Activated CD8-positive, alpha-beta memory T cell treated with anti-CD3 and anti-CD28 coated beads for 1 hour (primary cell): ENCODE measurements at places on chromosomes 3 and 15.

DNA sequence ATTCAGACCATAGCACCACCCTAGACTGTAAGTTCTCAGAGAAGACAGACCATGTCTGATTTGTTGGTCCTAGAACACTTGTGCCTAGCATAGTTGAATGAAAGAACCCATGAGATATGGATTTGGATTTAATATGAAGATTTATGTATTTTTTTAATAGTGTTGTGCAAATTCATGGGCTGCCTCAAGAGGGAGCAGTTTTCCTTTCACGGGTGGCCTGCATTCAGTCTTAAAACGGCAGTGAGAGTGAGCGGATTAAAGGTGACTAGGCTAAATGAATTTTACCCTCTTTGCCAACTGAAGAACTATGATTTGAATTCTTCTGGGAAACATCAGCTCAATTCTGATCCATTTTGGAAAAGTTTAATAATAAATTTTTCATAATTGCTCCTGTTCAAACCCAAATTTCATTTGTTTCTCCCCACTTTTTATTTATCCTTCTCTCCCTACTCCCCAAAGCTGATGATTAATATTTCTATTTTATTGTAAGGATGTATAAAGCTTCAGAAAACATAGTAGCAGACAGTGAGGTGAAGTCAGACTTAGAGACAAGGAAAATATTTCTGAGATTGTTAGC is 67.3 kb downstream of the MORC1 start:
- no peak for DNase-seq

GRCh38 chr3:140308535-140308934 is 369.3 kb upstream of the TRIM42 start:
- DNase-seq: no peak

GRCh38 chr15:72820278-72820677 is 36.7 kb upstream of the ADPGK start:
- no peak for DNase-seq

- DNase-seq: no peak
Observed at GRCh38 chr3:195405651-195406050, 37.2 kb downstream of the ACAP2 start.

GRCh38 chr3:123138839-123139444 is 62.8 kb upstream of the SEC22A start:
- no peak for DNase-seq

DNA sequence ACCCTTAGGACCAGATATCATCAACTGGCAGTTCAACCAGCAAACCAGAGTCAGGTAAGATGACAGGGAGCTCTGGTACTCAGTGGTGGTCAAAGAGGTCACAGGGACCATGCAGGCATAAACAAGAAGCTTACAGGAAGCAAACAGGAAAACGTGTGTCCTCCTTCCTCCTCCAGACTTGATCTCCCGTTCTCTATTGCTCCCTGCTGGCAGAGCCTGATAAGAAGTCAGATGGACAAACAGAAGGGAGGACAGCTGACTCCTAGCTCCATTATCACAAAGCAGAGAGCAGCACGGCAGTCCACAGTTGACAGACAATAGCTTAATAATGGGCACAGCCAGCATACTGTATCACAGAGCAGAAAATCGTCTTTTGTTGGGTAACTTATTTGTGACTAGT is 156.5 kb upstream of the SLC2A2 start:
- no peak for DNase-seq

DNA sequence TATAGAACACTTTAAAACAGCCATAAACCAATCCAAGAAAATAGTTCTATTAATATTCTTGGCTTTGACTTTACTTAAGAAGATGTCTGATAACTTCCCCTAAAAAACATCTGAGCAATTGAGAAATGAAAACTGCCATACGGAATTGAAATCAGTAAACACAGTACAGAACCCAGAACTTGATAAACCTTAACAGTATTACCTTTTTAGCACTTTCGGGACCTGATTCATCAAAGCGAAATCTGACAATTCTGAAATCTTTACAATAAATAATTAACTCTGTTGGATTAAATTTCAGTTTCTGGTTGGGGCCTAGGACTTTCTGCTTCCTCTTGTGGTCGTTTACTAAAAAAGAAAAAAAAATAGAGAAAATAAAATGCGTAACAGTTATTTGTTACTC is 17.3 kb downstream of the MTMR10 start:
- DNase-seq: no peak

DNA sequence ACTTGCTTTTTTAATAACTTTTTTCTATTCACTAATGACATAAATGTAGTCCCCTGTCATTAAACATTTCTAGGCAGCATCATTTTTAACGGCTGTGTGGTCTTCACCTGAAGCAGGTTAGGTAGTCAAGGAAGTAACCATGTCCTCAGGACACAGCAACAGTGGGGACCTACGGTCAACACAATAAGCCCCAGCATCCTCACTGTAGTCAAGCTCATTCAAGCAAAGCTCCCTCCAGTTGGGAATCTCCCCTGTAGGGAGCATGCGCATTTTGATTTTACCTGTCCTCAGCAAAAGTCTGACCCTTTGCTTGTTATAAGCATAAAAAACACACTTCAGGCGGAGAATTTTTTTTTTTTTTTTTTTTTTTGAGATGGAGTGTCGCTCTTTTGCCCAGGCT is 151.4 kb downstream of the SHQ1 start:
- no peak for DNase-seq

DNA sequence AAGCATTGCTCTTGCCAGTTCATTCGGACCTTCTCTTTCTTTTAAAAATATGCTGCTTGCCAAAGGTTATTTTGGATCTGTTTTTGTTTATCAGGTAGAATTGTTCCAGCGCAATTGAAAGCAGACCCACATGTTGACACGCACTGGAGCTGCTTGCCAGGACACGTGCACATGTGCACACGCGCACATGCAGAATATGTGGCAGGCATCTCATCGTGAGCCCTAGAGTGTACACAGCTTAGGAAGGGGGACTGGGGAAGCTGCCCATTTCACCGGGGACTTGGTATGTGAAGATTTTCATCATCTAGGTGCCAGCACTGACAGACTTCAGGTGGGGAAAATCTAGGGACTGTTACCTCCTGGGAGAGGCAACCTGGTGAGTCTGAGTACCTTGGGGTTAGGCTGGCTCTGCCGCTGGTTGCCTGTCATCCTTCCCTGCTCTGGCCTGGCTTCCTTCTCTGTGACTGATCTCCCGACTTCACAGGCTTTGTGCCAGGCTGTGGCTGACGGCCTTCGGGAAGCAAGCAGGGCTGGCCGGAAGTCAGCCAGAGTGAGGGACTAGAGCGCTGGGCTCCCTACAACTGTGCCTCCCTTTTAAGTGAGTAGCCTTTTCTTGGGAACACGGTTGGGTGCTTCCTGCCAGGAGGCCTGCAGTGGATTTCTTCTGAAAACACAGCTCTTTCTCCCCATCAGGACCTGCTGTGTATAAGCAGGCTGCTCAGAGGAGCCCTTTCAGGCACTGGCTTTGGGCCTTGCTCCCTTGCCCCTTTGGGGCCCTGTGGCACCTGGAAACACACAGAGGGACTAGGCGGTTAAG is 129.3 kb downstream of the EEFSEC start:
- no peak for DNase-seq

GRCh38 chr3:71614869-71615268 is 31.3 kb upstream of the FOXP1 start:
- DNase-seq: no peak

GRCh38 chr3:19250959-19251610 is 102.8 kb downstream of the KCNH8 start:
- no peak for DNase-seq

GRCh38 chr3:35932995-35933394 is 293.7 kb downstream of the ARPP21 start:
- DNase-seq: no peak

GRCh38 chr15:67216859-67217258 is 37.6 kb downstream of the AAGAB start:
- DNase-seq: no peak

DNA sequence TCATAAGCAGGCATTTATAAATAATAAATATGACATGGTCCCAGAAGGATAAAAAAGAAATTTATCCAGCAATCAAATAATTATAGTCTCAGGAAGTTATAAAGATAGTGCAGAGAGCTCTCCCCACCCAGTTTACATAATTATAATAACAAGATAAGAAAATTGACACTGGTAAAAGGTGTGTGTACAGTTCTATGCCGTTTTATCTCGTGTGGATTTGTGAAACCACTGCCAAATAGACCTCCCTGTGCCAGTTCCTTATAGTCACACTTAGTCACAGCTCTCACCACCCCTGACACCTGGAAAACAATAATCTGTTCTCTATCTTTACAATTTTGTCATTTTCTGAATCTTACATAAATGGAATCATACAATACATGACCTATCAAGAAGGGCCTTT is 320.1 kb downstream of the KBTBD8 start:
- no peak for DNase-seq

- no peak for DNase-seq
Observed at GRCh38 chr3:185152410-185153170, at the start of gene C3orf70. C3orf70 (minus strand) TSS chr3:185153060; CDS start chr3:185152823, 237 bp downstream.

- DNase-seq: no peak
Observed at GRCh38 chr3:119149484-119149883, 3.5 kb downstream of the TEX55 start.

DNA sequence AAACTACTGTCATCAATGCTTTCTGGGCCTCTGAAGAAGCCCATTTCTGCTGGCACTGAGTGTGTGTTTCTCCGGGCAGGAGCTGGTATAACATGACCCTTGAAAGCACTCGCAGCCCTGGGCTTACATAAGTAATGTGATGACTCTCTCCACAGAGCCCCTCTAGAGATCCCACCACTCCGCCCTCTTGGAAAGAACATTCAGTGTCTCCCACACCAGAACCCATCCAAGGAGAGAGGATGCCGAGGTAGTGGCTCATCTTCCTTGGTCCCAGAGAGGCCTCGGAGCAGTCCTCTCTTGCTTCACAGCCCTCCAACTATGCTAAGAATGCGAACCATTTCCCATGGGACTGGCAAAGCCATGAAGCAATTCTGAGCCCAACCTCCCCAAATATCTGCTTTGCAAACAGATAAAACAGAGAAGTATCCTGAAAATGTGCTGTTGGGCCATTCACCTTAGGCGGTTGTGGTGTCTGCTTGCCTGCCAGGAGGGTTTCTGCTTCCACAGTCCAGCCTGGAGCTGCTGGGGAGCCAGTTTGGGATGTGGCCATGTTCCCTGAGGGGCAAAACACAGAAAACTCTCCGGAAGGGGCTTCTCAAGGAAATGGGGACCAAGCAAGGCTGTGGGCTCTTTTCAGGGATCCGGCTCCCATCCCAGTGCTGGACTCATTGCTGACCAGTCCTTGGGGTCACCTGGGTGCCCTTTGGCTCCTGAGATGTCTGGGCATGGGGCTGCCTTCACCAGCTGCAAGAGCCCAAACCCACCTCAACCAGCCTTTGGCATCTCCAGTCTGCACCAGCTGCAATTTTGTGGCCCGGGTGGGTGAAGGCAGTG is 47.3 kb downstream of the AMOTL2 start:
- DNase-seq: no peak

GRCh38 chr15:63256433-63257274 is 20.8 kb upstream of the APH1B start:
- no peak for DNase-seq

GRCh38 chr15:79322945-79323344 is 12.0 kb downstream of the TMED3 start:
- no peak for DNase-seq

DNA sequence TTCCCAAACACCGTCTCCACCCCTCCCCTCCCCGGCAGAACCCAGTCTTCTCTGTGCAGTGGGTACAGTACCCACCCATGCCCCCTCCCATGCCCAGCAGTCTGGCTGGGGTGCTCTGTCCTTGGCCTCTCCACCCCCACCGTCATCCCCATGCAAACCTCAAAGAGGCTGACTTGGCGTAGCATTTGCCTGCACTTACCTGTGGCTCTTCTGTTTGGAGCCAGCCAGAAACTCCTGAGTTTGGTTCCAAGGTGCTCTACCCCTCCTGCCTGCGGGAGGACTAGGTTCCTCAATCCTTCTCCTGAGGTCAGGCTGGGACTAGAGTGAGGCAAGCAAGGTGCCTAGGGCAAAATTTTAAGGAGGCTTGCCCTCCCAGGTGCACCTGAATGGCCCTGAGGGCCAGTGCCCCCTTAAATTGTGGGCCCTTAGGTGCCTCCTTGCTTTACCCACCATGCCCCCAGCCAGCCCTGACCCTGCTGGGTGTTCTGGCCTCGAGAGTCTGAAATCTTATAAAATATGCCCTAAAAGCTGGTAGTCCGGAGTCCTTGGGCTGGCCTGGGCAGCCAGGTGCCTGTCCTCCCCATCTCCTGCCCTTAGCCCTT is 47.1 kb upstream of the C15orf39 start:
- no peak for DNase-seq

DNA sequence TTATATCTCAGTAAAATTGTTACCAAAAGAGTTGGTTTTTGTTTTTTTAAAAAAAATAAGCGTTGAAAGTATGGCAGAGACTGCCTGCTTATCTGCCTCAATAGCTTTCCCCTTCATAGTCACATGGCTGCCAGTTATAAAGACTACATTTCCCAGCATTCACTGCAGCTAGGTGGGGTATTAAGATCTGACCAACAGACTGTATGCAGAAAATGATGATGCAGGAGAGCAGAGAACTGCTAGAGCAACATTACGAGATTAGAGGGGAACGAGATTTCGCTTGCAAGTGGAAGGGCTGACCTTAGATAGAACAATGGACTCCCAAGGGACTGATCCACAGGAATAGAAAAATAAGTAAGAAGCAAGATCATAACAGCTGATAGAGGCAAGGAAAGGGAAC is 14.3 kb downstream of the RHOA start:
- no peak for DNase-seq

GRCh38 chr3:188051801-188052168 is 102.2 kb upstream of the LPP start:
- DNase-seq: no peak

DNA sequence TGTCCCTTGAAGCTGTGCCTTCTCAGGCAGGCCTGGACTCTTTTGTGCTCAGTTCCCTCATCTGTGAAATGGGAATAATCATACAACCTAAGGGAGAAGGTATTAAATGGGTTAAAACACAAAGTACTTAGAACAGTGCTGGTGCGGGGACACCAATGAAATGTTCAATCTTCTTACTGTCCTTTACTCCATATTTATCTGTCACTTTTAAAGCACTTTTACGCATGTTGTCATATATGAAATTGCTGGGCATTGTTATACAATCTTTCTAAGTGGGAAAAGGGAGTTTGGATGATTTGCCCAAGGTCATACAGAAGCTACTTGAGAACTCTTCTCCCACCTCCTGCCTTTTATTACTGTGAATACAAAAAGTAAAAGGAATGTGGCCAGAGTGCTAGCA is 87.8 kb upstream of the PSMD6 start:
- no peak for DNase-seq

GRCh38 chr3:29348316-29348715 is 67.4 kb downstream of the RBMS3 start:
- DNase-seq: no peak

GRCh38 chr3:161096771-161097367 is 8.3 kb downstream of the B3GALNT1 start:
- no peak for DNase-seq

DNA sequence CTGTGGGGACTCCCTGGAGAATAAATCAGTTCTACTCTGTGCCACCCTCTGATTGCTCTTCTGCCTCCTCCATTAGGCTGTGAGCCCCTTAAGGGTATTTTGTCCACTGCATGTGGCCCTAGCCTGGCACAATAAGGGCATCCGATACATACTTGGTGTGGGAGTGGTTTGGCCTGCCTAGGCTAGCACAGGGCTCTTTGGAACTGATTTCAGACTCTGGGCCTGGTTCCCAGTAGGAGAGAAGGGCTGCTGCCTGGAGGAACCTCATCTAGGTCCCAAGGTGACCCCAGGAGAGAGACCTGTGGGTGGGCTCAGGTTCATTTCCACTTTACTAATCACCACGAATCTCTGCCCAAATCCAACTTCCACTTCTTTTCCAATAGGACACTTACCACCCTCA is 5.3 kb upstream of the CTDSPL start:
- DNase-seq: no peak
